ENCODE measurements at places on chromosomes 12 and 14.

DNA sequence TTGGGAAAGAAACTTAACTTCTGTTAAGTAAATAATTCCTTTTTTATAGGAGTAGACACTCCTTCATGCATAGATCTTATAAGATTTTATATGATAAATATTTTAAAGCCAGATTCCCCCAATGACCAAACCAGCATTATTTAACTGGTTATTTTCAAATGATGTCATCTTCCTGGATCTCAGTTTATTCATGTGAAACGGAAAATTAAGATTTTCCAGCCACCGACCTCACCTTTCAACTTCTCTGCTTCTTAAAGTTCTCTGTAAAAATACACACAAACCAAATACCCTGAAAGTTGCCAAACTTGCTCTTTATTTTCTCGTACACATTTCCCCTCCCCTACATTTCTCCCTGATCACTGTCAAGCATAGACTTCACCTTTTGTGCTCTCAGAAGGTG, 364.2 kb downstream of the GALC start:
- no peak for DNase-seq

GRCh38 chr12:131794061-131794460, 34.1 kb upstream of the MMP17 start:
- no peak for DNase-seq

GRCh38 chr14:61737915-61738314, 24.3 kb upstream of the SNAPC1 start:
- no peak for DNase-seq

GRCh38 chr14:24283796-24284460, 12.5 kb upstream of the RABGGTA start:
- DNase-seq: no peak

DNA sequence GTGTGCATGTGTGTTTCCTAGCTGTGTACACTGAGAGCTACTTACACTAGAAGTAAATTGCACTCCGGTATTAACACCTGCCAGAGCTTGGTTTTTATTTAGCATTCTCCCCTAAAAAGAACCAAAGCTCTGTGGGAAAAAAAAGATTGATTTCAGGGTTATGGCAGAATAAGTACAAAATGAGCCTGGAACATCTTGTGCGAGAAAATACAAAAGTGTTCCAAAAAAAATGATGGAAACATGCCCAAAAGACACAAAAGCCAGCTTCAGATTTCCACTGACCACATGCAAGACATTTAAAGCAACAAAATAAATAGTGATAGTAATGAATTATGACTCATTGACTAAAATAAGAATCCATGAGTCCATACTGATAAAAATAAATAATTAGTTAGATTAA, 188.3 kb downstream of the GXYLT1 start:
- DNase-seq: no peak

- no peak for DNase-seq
These were observed 17.5 kb upstream of the CCDC63 start for GRCh38 chr12:110829308-110829707.

DNA sequence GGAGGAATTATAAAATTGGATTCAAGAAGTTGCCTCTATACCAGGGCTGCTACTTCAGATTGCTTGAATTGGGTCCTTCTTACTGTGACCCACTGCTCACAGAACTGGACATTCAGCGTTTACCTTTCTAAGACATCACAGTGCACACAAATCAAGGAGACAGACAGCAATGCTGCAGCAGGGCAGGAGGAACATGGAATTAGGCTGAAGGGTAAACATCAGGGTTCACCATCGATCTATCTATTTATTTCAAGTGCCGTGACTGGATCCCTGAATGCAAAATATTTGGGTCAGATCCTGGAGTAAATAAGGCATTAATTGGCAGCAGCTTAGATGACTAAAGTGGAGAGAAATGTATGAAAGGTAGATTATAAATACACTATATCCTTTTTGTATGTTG, 76.9 kb upstream of the HMGA2 start:
- DNase-seq: no peak

DNA sequence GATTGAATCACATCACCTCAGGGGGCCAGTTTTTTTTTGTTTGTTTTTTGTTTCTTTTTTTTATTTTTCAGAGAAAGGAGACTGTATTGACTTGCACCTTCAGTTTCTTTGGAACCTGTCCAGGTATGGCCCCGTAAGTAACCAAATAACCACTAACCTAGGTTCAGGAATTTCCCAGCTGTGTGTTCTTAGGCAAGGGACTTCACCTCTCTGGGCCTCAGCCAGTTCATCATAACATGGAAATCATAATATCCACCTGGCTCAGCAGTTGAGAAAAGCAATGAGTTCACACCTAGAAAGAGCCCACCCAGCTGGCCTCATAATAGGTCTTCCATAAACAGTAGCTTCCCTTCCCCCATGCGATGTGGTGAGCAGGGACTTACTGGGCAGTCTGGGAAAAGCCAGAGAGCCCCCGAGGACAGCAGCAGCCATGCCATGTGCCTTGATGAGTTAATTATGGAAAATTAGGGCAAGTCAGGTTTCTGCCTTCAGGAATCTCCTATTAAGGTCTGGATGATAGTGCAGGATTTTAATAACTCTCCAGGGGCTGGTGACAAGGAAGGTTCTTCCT, 27.4 kb upstream of the WSCD2 start:
- DNase-seq: no peak

GRCh38 chr12:124404162-124404784, 109.4 kb downstream of the RFLNA start:
- no peak for DNase-seq

- no peak for DNase-seq
These were observed 364.8 kb downstream of the CACNA1C start for GRCh38 chr12:2417481-2418160.

GRCh38 chr12:53299101-53299453, 418 bp upstream of the MYG1 start:
- peak; percentile 72 for DNase-seq

DNA sequence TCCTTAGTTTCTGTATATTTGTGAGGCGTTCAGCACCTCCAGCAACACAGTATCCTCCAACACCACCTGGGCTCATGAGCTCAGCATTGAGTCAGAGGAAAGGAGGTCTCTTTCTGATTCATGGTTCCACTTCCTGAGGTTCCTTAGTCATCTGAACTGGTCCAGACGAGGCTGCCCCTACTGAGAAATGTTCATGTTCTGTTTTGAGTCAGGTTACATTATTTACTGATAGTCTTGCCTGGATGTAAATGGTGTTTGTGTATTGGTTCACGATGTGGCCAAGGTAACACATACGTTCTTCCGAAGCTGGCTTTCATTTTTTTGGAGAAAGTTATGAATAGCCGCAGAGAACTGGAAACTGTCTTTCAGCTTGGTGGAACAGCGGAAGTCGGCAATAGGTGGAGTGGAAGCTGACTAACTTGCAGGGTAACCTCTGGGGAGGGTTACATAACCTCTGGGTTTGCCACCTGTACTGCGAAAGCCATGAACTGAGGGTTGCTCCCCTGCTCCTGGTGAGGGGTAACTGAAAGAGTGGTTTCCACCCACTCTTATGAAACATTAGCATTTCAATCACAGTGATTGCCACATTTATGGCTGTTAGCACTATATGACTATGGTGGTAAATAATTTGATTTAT, 42.2 kb upstream of the MANSC4 start:
- DNase-seq: peak; percentile 70

- DNase-seq: no peak
These were observed 222.5 kb upstream of the RTL1 start for GRCh38 chr14:101125719-101126651.

GRCh38 chr12:114955414-114956014, 271.5 kb upstream of the TBX3 start:
- DNase-seq: no peak

DNA sequence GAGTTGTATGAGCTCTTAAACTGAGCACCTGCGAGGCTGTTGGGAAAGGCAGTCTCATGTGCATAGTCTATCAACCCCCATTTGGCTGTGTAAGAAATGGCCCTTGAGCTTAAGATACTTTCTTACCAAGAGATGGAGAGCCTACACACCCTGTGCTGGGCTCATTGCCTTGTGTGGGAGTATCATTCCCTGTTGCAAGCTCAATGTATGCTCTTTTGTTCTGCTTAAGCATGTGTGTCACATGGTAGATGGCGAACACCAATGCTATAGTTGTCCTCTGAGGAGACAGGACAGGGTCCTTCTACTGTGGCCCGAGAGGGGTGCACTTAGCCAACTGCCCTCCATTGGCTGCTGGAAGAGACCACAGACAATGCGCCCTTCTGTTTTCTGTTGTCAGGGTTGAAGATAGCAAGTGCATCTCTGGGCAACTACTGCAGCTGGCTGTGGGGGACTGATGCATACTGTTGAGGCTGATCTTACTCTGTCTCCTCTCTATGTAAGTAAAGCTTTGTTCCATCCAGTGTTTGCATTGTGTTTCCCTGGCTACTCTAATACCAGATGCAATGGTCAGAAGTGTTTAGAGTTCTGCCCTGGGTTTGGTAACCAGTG, 79.5 kb downstream of the PTPRB start:
- no peak for DNase-seq

- no peak for DNase-seq
These were observed 83.5 kb downstream of the PAPOLA start for GRCh38 chr14:96585672-96586013.

DNA sequence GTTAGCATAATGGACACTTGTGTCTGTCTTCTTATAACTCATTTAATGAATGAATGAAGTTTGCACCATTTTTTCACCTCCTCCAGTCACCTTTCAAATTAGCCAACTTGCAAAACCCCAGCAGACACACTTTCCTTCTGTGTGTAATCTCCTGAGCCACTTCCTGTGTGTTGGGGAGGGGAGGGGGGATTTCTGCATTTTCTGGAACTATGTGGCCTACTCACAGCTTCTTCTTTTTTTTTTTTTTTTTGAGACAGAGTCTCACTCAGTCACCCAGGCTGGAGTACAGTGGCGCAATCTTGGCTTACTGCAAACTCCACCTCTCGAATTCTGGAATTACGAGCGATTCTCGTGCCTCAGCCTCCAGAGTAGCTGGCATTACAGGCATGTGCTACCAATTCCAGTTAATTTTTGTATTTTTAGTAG, 4.1 kb upstream of the SERPINA1 start:
- DNase-seq: no peak

- DNase-seq: no peak
These were observed 178.1 kb downstream of the BTG1 start for GRCh38 chr12:91967590-91967989.

DNA sequence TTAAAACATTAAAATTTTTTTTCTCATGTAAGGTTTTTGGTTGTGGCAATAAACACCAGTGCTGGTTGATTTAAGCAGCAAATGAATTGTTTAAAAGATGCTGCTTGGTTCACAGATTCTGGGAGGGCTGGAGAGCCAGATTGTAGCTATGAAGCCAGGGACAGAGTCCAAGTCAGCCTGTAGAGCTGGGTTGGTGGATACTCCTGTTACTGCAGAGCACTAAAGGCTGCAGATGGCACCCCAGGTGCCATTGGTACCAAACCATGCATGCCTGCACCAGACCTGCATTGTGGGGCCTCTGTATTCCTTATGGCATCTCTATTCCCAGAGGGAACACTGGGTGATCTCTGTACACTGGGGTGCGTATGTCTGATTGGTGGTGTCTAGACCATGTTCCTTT, 113.3 kb downstream of the SNAPC1 start:
- no peak for DNase-seq

DNA sequence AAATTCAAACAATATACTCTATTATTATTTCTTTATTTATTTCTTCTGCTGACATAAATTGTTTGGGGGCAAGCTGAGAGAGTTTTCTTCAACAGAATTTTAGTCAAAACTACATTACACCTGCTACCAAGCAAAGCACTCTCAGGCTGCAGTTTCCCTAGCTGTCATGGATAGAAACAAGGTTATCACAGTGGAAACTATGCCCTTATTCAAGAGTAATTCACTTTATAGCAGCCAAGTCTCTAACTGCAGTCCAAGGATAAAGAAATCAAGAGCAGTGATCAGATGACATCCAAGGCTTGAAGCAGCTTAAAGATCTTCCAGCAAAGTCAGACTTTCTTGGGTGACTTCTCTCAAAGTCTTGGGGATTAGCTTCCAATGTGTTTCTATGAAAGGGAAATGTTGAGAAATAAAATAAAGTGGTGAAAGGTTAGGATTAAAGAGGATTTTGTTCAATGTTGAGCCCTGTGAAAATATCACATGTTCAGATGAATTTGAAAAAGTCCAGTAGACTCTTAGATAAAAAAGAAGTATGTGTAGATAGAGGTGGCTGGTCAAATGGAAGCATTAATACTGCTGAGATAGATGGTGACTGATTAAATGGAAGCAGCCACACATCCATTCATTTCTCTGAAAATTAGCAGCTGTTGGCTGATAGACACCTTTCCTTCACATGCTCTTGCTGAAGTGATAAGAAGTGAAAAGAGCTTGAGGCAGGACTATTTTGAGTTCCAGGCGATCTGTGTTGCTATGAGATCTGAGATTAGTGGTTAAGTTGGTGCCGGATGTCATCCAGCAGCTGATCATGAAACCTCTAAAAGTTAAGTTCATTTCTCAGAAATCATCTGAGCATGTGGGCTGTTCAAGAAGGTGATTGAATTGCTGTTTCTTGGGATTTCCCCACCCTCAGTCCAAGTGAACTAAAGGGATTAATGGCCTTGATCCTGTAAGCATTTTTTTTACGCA, 257.8 kb upstream of the BTG1 start:
- DNase-seq: peak; percentile 72

GRCh38 chr14:58881433-58881832, 243.7 kb downstream of the DACT1 start:
- no peak for DNase-seq

GRCh38 chr14:49982082-49982481, 89.2 kb downstream of the ARF6 start:
- DNase-seq: no peak

DNA sequence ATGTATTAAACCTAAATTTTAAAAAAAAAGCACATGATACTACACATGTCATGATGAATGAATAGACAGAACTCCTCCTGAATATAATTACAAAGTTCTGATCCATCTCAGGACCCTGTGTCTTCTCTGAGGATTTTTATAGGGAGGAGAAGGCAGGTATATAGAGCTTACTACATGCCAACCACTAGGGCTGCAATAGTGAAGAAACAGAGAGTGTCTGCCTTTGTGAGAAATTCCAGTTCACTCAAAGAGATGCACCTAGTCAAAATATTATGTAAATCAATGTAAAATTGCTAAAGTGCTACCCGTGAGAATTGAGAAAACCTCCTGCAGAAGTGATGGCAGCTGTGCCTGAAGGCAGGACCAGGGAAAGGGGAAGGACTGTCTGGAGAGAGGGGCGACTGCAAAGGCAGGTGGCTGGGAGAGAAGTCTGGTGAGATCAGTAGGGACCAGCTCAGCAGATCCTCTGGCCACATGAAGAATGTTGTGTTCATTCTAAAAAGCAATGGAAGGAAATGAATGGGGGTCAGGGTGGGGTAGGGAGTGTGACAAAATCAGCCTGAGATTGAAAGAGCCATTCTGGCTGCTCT, 15.1 kb downstream of the ABHD4 start:
- no peak for DNase-seq

GRCh38 chr14:103317976-103318580, 16.0 kb upstream of the EIF5 start:
- no peak for DNase-seq

Measured in activated CD4-positive, alpha-beta T cell treated with anti-CD3 and anti-CD28 coated beads, Interleukin-2, amount 50 U/mL, for 24 hours (primary cell).